Omental fat pad (tissue), 4 donors: ENCODE measurements at places on chromosomes 4 and X. TPM values are rescaled to one million over a fixed set of nuclear protein-coding genes. Genes with fewer than 3 reads are reported as not detected.

DNA sequence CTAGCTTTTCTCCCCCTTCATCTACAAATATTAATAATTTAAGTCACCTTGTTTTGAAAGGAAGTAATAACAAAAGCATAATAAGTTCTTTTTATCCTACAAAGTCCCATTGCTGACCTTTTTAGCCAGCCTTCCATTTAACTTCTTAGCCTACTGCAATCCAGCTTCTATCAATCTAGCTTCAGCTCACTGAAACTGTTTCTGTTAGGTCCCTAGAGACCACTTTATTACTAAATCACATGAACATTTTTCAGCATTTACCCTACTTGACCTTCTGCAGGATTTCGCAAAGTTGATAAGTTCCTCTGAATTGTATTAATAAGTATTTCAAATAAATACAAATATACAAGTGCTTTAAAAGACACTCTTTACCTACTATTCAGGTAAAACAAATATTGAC is 186.5 kb downstream of the ANTXR2 start:
- DNase-seq: no peak

- no peak for DNase-seq
Measured at GRCh38 chrX:126799059-126799458, 20.5 kb upstream of the PRR32 start.

DNA sequence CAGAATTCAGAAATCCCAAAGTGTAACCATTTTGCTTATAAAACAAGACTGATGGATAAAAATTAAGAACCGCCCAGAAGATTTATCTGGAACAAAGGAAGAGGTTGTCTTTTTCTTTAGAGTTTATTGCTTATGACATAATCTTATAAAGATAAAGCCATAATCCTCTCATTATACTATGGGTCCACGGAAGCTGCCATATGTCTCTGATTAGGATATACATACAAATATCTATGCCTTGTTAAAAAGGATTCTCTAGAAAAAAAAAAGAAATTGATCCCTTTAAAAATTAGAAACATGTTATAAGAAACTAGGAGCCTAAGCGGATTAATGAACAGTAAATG is 70.5 kb downstream of the RELL1 start:
- no peak for DNase-seq

GRCh38 chr4:8188085-8188484 is 11.0 kb upstream of the SH3TC1 start:
- DNase-seq: no peak

DNA sequence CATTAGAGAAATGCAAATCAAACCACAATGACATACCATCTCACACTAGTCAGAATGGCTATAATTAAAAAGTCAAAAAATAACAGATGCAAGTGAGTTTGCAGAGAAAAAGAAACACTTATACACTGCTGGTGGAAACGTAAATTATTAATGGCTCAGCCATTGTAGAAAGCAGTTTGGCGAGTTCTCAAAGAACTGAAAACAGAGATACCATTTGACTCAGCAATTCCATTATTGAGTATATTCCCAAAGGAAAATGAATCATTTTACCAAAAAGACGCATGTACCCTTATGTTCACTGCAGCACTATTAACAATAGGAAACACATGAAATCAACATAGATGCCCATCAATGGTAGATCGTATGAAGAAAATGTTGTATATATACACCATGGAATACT is 75.0 kb downstream of the NAA11 start:
- DNase-seq: no peak

GLA gene
- total RNA-seq: 26.4 TPM
